Stimulated activated CD4-positive, alpha-beta T cell treated with anti-CD3 and anti-CD28 coated beads, Interleukin-15, amount 100 ng/mL, for 24 hours (primary cell): ENCODE measurements at places on chromosomes 1 and 21.

DNA sequence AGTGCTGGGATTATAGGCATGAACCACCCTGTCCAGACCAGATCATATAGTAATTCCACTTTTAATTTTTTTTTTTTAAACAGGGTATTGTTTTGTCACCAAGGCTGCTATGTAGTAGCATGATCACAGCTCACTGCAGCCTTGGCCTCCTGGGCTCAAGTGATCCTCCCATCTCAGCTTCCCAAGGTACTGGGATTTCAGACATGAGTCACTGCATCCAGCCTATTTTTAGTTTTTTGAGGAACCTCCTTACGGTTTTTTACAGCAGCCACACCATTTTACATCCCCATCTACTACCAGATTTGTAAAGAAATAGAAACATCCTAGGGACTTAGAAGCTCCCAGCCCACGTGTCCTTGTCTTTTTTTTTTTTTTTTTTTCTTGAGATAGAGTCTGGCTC, 24.0 kb downstream of the L1TD1 start:
- DNase-seq = no peak

- peak; percentile 52 for DNase-seq
Observed at GRCh38 chr1:22710701-22711049, at the start of gene EPHB2. EPHB2 (plus strand) TSS chr1:22710839; CDS start chr1:22710983, 144 bp downstream.

GRCh38 chr1:189708674-189709073, 769.0 kb downstream of the BRINP3 start:
- no peak for DNase-seq

DNA sequence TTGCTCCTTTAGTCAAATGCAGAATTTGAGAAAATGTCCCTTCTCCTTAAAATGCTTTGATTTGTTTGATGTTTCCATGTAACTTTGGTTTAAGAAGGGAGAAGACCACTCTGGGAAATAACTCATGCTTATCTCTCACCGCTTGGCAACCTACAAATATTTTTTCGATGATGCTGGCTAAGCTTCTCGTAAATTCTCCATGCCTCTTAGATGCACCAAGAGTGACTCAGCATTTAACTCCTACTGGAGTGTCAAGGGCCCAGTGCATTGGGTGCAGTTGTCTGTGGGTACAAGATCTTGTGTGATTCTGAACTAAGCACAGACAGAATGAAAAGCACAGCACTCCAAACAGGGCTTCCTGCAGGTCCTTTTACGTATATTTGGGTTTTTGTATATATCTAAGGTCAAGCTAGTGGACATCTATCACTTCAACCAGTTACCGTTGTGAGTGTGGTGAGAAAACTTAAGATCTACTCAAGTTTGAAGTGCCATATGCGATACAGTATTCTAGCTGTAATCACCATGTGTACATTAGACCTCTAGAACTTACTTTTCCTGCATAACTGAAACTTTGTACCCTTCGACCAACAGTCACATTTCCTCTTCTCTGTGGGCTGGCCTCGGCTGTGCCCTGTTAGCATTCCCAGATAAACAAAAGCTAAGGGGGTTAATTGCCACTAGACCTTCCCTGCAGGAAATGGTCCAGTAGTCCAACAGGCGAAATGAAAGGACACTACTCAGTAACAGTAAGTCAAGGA, 55.8 kb downstream of the COL18A1 start:
- DNase-seq = no peak

- DNase-seq = no peak
Observed at GRCh38 chr1:234371414-234371813, 1.8 kb upstream of the COA6 start.

DNA sequence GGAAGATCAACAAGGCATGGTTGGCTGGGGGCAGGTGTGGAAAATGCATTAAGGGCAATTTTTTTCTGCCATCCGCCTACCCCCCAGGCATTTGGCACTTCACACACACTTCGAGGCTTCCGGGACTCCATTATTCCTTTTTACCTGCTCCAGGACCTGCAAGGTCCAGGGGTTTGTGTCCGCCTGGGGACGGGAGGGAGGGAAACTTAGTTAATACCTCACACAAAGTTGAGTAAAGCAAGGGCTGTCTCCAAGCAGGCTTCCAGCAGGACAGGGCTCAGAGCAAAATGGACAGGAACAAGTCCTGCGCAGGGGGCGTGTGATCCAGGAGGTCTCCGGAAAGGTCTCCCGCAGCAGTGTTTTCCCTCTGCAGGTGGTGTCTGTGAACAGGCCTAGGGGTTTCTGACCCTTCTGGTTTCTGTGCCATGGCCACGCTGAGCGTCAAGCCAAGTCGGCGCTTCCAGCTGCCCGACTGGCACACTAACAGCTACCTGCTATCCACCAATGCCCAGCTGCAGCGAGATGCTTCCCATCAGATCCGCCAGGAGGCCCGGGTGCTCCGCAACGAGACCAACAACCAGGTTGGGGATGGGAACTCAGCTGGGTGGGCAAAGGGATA, 712 bp downstream of the TEKT2 start:
- no peak for DNase-seq

DNA sequence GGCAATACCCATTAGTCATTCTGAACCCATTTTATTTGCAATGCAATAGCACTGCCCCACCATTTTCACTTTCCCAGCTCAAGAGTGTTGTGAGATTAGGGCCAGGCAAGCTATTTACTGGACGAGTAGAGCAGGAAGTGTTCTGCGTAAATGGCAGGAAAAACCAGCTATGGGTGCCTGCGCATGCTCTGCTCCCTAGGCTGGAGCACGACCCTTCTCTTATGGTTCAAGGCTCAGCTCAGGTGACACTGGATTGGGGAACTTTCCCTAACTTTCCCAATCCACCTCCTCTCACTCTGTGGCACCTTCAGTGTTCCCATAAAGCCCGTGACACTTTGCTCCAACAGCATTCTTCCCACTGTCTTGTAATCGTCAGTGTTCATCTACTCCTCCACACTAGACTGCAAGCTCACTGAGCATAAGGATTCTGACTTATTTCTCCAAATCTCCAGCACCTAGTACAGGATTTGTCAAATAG, 3.6 kb upstream of the MAN1A2 start:
- no peak for DNase-seq

DNA sequence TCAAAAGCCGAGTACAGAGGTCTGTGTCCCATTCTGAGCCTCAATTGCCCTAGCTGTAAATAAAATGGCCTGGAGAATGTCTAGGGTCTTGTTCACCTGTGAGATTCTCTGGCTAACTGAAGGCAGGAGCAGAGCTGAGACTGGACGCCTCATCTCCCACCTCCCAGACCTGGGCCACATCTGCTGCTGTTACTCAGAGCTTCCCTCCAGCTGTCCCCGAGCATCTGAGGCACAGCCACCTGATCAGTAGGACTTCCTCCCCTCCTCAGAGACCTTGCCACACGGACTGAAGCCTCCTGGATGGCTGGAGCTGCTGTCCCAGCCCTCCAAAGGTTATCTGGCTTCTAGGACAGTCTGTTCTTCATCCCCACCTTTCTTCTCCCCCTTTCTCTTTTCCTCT, 62.4 kb downstream of the TMEM53 start:
- DNase-seq = no peak

- no peak for DNase-seq
Observed at GRCh38 chr1:66704177-66704875, 47.9 kb upstream of the DYNLT5 start.

DNA sequence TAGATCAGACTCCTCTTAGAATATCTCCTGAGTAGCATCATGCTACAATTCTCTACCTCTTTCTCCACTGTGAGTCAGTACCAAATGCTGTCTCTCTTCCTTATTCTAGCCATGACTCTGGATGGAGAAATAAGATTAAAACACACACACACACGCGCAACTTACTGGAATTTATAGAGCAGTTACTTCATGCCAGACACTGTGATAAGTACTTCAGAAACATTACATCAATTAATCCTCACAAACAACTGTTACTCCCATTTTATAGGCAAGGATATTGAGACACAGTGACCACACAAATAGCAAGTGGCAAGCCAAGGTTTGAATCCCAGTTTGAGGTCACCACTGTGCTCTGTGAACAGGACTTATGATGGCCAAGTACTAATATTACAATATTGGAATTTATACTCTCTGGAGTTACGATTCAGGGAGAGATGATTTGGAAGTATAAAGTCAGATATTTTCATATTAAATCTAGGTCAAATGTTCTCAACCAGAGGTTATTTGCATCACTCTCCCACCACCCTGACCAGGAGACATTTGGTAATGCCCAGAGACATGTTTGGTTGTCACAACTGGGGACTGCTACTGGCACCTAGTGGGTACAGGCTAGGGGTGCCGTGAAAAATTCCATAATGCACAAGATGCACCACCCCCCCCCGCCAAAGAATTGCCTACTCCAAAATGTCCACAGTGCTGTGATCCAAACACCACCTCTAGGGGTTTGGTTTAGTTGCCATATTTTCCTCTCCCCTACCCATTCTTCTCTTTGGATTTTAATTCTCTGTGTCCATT, 221.6 kb downstream of the LTN1 start:
- DNase-seq = no peak

GRCh38 chr1:15953294-15953771, 22.6 kb downstream of the ZBTB17 start:
- DNase-seq = no peak

- DNase-seq = no peak
Observed at GRCh38 chr1:167683641-167684502, 37.9 kb upstream of the MPZL1 start.

- no peak for DNase-seq
Observed at GRCh38 chr1:234529095-234529949, 50.3 kb upstream of the TARBP1 start.

- no peak for DNase-seq
Observed at GRCh38 chr1:53187401-53187800, 9.2 kb upstream of the CPT2 start.

- DNase-seq = no peak
Observed at GRCh38 chr1:153614189-153614900, 1.4 kb upstream of the S100A16 start.

DNA sequence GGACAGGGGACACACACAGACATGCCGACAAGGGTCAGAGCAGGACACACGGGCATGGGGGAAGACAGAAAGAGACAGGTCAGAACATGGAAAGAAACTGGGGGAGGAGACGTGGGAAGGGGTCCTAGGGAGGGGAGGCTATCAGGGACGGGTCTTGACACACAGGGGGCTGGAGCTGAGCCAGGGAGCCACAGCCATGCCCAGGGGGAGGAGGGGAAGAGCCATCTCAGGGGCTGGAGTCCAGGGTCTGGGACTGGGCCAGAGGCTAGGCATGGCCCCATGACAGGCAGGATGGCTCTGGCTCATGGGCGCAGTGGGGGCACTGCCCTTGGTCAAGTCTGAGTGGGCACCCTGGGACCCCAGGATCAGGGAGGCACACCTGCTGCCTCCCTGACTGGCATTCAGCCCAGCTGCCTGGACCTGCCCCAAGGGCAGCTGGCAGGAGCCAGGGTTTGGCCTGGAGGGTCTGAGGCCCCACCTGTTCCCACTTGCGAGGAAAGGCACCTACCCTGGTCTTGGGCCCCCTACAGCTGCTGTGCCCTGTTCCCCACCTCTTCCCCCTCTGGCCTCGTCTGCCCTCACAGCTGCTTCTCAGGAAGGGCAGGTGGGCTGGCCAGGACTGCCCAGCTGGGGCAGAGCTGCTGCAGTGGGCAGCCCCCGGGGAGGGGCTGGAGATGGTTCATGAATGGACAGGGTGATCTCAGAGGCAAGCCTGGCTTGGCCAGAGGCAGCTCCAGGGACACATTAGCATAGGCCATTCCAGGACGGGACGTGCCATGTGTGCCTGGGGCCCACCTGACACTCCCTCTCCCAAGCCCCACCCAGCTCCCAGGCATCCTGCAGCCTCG, 42.9 kb downstream of the HSPG2 start:
- DNase-seq = no peak

- DNase-seq = no peak
Observed at GRCh38 chr21:35402061-35402460, 353.0 kb upstream of the RUNX1 start.

- peak; percentile 36 for DNase-seq
Observed at GRCh38 chr1:200029035-200029821, 1.7 kb downstream of the NR5A2 start.

DNA sequence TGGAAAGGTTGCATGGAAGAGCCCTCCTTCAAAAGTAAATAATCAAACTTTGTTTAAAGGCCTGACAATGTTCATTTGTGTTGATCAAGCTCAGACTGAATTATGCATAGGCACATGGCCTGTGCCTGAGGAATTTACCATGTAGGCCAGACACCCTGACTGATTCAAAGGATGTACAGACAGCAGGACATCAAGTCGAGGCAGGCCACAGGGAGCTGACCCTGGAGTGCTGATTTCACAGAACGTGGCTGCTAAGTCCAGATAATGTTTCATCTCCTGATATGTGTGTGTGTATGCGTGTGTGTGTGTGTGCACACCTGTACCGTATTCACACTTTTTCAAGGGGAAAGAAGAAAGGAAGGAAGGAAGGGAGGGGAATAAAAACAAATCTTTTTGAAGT, 34.1 kb downstream of the NAV1 start:
- no peak for DNase-seq

DNA sequence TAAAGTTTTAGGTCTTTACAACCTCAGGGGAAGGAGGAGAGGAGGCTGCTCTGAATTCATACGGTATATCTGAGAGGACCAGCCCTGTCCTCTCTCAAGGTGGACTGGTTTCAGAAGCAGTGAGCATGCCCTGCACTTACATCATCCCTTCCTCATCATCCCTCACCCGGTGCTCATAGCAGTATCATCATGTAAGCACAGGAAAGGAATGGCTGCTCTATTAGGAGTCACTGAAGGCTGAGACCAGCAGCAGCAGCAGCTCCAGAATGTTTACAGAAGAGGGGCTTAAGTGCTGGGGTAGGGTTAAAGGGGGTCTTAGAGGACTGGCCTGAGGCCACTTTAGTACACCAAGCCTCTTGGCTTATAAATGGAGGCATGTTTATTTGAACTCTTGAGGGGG, 185.9 kb downstream of the AK5 start:
- DNase-seq = no peak

- no peak for DNase-seq
Observed at GRCh38 chr1:78722105-78722504, 72.5 kb downstream of the IFI44 start.

GRCh38 chr1:180192172-180192571, 37.5 kb downstream of the QSOX1 start:
- no peak for DNase-seq

- no peak for DNase-seq
Observed at GRCh38 chr1:92756537-92756936, 28.4 kb downstream of the EVI5 start.

DNA sequence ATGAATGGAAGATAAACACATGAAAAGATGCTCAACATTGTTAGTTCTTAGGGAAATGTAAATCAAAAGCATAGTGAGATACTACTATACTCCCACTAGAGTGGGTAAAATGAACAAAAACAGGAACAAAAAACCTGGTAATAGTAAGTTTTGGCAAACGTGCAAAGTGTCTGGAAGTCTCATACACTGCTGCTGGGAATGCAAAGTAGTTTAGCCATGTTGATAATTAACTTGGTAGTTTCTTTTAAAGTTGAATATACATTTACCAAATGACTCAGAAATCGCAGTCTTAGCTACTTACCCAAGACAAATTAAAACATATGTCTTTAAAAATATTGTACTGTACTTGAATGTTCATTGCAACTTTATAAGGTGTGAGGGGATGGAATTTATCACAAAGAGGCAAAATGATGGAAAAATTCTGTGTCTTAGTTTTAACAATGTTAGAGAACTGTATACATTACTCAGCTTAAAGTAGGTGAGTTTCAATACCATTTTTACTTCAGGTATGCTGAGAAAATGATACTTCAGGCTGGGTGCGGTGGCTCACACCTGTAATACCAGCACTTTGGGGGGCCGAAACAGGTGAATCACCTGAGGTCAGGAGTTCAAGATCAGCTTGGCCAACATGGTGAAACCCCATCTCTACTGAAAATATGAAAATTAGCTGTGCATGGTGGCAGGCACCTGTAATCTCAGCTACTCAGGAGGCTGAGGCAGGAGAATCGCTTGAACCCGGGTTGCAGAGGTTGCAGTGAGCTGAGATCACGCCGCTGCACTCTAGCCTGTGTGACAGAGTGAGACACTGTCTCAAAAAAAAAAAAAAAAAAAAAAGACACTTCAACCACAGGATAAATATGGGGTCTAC, 102.3 kb downstream of the PDE4B start:
- no peak for DNase-seq
